Activated CD8-positive, alpha-beta memory T cell treated with anti-CD3 and anti-CD28 coated beads for 1 hour (primary cell): ENCODE measurements at places on chromosomes 3 and 15.

DNA sequence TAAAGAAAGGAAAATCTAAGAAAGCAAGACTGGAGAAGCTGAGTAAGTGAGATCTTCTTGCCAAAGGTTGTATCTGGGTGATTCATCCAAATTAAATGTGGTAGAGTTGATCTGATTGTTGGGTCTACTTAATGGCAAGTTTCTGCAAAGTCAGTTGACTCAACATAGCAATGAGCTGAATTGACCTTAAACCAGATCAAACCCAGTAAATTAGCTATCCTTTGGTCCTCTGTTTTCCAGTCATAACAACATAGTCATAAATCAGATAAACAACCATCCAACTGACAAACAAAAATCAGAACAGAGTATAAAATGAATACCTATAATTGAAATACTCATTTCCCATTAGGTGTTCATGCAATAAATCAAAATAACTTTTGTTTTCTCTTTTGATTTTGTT lies 142.6 kb upstream of the CFAP20DC start:
- DNase-seq = no peak

DNA sequence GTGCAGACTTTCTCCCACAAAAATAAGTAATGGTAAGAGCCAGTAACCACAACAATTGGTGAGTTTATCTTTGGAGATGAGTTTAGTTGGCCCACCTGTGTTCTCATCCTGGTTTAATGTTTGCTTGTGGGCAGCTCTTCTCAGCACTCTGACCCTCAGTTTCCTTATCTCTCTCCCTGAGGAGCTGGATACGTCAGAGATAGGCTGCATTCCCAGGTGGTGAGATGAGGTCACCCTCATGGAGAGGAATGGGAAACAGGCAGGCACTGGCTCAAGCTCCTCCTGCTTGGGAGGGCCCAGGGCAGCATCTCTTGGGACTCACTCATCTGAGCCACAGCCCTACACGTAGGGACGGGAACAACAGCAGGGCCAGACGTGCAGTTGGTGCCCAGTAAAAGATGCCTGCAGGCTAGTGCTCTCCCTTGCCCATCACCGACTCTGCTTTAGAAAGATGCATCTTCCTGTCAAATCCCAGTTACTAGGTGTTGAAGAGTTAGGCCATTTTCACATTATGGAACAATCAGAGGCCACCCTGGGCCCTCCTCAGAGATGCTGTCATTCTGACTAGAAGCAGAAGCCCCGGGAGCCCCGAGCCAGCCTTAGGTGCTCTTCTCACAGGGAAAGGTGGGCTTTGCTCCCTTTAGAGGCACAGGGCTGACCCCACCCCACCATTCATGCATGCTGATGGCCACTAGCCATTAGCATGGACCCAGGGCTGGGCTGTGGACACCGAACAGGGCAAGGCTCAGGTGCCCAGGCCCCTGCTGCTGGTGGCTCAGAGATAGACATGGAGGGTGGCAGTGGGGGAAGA lies 59.7 kb downstream of the GRIP2 start:
- no peak for DNase-seq

DNA sequence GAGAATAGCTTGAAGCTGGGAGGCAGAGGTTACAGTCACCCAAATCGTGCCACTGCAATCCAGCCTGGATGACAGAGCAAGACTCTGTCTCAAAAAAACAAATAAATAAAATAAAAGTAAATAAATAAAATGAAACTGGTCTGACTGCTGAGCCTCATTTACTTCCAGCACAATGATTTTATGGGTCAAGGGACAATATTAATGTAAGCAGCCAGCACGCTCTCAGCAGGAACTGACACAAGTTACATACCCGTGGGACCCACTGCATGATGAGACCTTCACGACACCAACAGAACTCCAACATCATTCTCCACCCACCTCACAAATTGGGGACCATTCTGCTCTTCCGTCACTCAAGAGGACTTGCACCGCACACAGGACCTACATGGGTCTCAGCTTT lies 230.3 kb downstream of the MAGI1 start:
- no peak for DNase-seq

DNA sequence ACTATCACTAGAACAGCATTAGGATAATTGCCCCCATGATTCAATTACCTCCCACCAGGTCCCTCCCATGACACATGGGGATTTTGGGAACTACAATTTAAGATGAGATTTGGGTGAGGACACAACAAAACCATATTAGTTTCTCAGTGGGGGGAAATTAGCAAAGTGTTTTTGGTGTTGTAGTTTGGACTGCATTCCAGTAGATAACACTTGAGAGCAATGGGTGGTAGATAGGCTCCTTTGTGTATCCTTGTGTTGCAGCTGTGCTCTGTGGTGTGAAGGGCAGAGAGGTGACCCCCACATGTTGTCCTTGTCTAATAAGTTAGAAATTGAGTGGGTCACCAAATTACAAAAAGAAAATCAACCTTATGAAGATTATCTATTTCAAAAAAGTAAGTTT lies 223.8 kb downstream of the SATB1 start:
- DNase-seq = no peak

- DNase-seq = no peak
Observed at GRCh38 chr15:68204361-68204760, 771 bp downstream of the CALML4 start.
